Activated naive CD8-positive, alpha-beta T cell treated with anti-CD3 and anti-CD28 coated beads, Interleukin-2, amount 10 ng/mL, durations not matched to agents 7 days and 5 days (primary cell): ENCODE measurements at places on chromosomes 6 and 20. TPM values are rescaled to one million over a fixed set of nuclear protein-coding genes. Genes with fewer than 3 reads are reported as not detected.

GRCh38 chr6:151179321-151179720 lies 60.4 kb upstream of the AKAP12 start:
- no peak for DNase-seq
- peaks cover 4% of the 10 kb centered on the region for H3K4me1 ChIP-seq
- no peak overlapping the region for H3K27ac ChIP-seq
- H3K27me3 ChIP-seq = peaks cover 25% of the 10 kb centered on the region
- no peak overlapping the region for H3K4me3 ChIP-seq

The GABRR2 gene
- 0.74 TPM for total RNA-seq

DNA sequence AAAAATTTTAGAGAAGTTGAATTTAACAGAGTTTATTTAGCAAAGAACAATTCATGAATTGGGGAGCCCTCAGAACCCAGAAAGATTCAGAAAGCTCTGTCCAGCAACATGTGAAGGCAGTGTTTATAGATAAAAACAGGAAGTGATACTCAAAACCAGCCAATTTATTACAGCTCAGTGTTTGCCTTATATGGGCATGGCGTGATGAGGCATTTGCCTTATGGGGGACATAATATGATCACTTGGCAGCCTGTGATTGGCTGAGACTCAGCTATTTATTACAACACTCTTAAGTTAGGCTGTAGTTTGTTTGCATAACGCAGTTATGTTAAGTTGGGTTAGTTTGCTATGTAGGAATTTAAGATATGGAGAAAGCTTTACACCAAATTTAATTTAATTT lies 11.5 kb downstream of the HLA-DPA1 start:
- peaks cover 35% of the 10 kb centered on the region for H3K27me3 ChIP-seq
- H3K27ac ChIP-seq = no peak overlapping the region
- no peaks in the 10 kb centered on the region for H3K36me3 ChIP-seq
- H3K4me1 ChIP-seq = no peaks in the 10 kb centered on the region

DNA sequence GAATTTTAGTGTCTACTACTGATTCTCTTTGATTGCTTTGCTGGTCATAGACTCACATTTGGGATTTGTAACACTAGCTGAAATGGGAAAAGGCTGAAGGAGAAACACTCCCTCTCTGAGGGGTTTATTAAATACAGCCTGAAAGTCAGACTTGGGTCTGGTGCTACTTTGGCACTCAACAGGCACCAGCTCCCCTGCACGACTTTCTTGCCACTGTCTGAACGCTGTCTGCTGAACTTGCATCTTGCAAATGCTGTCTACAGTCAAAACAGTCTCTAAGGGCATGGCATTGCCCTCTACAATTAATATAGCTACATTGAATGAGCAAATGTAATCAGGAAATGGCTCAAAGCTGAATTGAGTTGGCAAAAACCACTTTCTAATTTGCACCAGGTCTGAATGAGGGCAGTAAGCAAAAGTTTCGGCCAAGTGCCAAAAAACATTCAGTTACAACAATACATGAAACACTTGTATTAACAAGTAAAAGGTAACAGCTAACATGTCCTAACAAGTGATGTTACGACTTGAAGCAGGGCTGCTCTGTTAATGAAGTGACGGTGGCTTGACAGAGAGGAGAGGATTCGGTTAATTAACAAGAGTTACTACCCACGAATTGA lies 119.5 kb downstream of the FOXC1 start:
- H3K27ac ChIP-seq = no peak overlapping the region
- H3K4me3 ChIP-seq = no peak overlapping the region
- H3K36me3 ChIP-seq = peaks cover 23% of the 10 kb centered on the region
- DNase-seq = no peak
- peaks cover 2% of the 10 kb centered on the region for H3K4me1 ChIP-seq

DNA sequence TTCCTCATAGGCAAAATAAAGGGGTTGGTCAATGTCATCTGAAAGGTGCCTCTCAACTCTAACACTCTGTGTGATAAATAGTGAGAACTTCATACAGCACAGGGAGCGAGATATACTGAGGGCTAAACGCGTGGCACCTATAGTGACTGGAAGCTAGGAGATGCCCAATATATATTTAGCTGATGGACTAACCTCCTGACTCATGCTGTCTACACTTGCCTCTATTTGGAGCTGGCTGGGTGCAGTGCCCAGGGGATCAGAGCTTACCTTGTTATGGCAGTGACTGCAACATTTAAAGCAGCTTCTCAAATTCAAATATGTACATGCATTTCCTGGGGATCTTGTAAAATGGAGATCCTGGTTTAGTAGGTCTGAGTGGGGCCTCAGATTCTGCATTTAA lies 111.6 kb upstream of the PLN start:
- H3K36me3 ChIP-seq = peaks cover 5% of the 10 kb centered on the region
- H3K4me3 ChIP-seq = no peak overlapping the region
- no peaks in the 10 kb centered on the region for H3K4me1 ChIP-seq
- H3K27me3 ChIP-seq = no peaks in the 10 kb centered on the region
- no peak for DNase-seq
- no peak overlapping the region for H3K27ac ChIP-seq

DNA sequence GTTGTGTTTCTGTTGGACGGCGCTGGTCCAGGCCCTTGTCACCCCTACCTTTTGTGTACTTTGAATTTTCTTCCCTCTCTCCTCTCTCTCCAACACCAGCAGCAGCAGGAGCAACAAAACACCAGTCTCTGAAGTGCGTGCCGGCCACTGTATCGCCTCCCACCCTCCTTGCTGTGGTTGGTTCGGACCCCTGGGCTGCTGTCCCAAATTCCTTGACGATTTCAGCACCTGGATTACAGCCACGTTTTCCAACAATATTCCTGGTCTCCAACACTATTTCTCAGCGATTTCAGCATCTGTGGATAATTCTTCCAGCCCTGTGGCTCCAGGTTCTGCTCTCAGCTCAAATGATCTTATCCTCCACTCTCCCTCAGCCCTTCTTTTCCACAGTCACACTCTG lies 11.8 kb downstream of the MAS1 start:
- H3K27me3 ChIP-seq = peaks cover 5% of the 10 kb centered on the region
- DNase-seq = no peak
- H3K27ac ChIP-seq = no peak overlapping the region
- no peaks in the 10 kb centered on the region for H3K4me1 ChIP-seq
- no peak overlapping the region for H3K4me3 ChIP-seq
- H3K36me3 ChIP-seq = no peaks in the 10 kb centered on the region

DNA sequence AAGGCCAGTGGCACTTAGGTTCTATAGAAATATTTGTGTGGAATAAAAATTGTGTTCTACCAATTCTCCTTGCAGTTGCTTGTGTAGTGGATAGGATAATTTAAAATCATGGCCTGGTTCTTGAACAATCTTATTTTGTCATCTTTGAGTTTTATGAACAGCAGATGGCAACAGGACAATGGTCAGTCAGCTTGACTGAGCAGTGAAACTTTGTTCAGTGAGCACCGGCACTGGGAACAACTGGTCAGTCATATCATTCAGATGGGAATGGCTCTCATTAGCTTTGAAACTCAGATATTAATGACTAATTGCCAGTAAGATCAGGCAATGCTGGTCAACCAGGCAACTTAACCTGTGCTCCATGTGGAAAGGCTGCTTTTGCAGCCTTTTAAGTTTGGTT lies 129.2 kb downstream of the BCKDHB start:
- no peak overlapping the region for H3K4me3 ChIP-seq
- no peaks in the 10 kb centered on the region for H3K27me3 ChIP-seq
- H3K27ac ChIP-seq = no peak overlapping the region
- H3K4me1 ChIP-seq = no peaks in the 10 kb centered on the region
- no peak for DNase-seq
- peaks cover 9% of the 10 kb centered on the region for H3K36me3 ChIP-seq

GRCh38 chr6:117906507-117906957 lies 532 bp upstream of the SLC35F1 start:
- peak overlapping the region; percentile 51 for H3K4me3 ChIP-seq
- DNase-seq = no peak
- H3K36me3 ChIP-seq = no peaks in the 10 kb centered on the region
- no peak overlapping the region for H3K27ac ChIP-seq

DNA sequence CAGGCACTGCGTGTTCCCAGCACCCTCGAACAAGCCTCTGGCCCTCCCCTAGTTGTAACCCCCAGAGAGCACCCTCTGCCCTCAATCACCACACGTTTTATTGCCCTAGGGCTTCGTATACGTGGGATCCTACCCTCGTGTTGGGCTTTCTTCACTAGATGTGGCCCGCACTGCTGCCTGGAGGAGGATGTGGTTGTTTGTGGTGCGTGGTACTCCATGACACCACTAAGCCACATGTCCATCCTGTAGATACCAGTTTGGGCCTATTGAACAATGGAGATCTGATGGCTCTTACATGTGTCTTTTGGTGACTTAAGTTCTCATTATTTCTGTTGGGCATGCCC lies 17.0 kb downstream of the SLC2A4RG start:
- H3K27me3 ChIP-seq = peaks cover 9% of the 10 kb centered on the region
- H3K36me3 ChIP-seq = no peaks in the 10 kb centered on the region
- H3K4me3 ChIP-seq = peak overlapping the region; percentile 36
- peaks cover 13% of the 10 kb centered on the region for H3K4me1 ChIP-seq
- peak overlapping the region; percentile 18 for H3K27ac ChIP-seq

DNA sequence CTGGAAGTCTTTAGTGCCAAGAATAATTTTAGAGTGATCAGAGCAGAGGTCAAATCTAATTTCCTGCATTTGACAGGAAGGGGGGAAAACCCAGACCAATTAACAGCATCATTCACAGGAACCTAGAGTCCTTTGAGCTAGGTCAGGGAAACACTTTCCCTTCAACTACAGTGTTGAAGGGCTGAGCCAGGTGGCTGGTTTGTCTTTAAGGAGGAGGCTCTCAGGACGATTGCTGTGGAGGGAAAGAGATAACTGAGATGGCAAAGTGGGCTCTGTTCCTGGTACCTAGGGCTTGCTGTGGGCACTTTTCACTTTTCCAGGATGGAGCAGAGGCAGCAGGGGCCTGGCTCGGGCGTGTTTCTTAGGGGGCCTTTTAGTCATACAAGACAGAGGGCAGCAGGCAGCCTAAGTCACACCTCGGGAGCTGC lies 111.9 kb downstream of the SCML4 start:
- H3K36me3 ChIP-seq = peaks cover 10% of the 10 kb centered on the region
- H3K4me3 ChIP-seq = peak overlapping the region; percentile 82
- no peaks in the 10 kb centered on the region for H3K27me3 ChIP-seq

DNA sequence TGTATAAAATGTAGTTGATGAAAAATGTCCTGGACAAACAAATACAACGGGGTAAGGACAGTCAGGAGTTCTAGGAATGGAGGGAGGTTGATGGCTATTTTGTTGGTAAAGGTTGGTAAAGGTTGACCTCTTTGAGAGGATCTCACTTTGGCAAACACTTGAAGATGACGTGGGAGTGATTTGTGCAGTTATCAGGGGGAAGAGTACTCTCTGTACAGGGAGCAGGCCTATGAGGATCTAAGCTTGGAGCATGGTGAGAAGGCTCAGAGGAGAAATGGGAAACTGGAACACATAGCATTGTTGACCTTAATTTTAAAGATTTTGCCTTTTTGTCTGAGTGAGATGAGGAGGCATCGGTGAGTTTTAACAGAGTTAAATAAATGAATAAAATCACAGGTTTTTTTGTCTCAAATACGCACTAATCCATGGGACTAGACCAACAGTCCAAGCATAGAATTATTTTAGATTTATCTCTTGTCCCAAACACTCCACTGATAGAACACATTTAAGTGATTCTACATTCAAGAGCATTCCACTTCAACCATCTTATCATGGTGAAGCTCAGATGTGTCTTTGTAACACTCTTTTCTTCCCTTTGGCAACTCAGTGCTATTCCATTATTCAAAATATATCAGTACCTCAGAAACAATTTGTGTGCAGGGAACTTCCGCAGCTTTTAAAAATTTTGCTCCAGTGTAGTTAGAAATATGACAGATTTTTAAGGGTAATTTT lies 5.7 kb downstream of the LAMA2 start:
- no peak overlapping the region for H3K4me3 ChIP-seq
- H3K4me1 ChIP-seq = no peaks in the 10 kb centered on the region
- no peak overlapping the region for H3K27ac ChIP-seq
- DNase-seq = no peak
- H3K27me3 ChIP-seq = peaks cover 19% of the 10 kb centered on the region
- H3K36me3 ChIP-seq = no peaks in the 10 kb centered on the region

The SCRT2 gene
- not detected for total RNA-seq

The IPCEF1 gene
- 42.9 TPM for total RNA-seq

The HRH3 gene
- total RNA-seq = not detected

The TREM1 gene
- not detected for total RNA-seq

- H3K27me3 ChIP-seq = peaks cover 3% of the 10 kb centered on the region
- H3K27ac ChIP-seq = peak overlapping the region; percentile 73
- H3K4me1 ChIP-seq = peaks cover 30% of the 10 kb centered on the region
- H3K4me3 ChIP-seq = peak overlapping the region; percentile 54
- peaks cover 30% of the 10 kb centered on the region for H3K36me3 ChIP-seq
- no peak for DNase-seq
These were observed 9.0 kb downstream of the SFT2D1 start for GRCh38 chr6:166333172-166333995.

DNA sequence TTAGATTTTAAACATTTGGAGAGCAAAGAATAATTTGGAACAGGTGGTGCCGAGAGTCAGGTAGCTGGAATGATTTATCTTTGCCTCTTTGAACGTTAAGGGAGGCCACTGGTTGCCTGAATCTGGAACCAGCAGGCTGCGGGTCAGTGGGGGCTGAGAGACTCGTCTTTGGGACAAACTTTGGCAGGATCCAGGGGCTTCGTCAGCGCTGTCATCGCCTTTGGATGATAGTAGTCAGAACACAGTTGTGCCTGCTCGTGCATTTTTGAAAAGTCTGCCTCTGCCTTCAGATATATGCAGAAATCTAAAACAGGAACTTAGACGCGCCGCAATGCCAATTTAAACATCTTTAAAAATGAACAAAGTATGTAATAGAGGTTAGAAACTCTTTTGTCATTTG lies 5.0 kb downstream of the EYA2 start:
- H3K4me1 ChIP-seq = no peaks in the 10 kb centered on the region
- H3K27me3 ChIP-seq = peaks cover 59% of the 10 kb centered on the region
- H3K36me3 ChIP-seq = no peaks in the 10 kb centered on the region
- H3K4me3 ChIP-seq = no peak overlapping the region
- no peak overlapping the region for H3K27ac ChIP-seq

The BNIP5 gene
- total RNA-seq = not detected

The PET117 gene
- 13.1 TPM for total RNA-seq

- no peaks in the 10 kb centered on the region for H3K36me3 ChIP-seq
- DNase-seq = no peak
- H3K4me3 ChIP-seq = no peak overlapping the region
- H3K4me1 ChIP-seq = peaks cover 2% of the 10 kb centered on the region
These were observed 116.6 kb downstream of the CRYBG1 start for GRCh38 chr6:106477146-106477545.

The CST5 gene
- not detected for total RNA-seq

The TNFRSF6B gene
- total RNA-seq = not detected

GRCh38 chr20:11158146-11158545 lies 484.3 kb upstream of the JAG1 start:
- H3K4me1 ChIP-seq = no peaks in the 10 kb centered on the region
- H3K27ac ChIP-seq = no peak overlapping the region
- H3K27me3 ChIP-seq = no peaks in the 10 kb centered on the region
- H3K36me3 ChIP-seq = no peaks in the 10 kb centered on the region

GRCh38 chr6:73418081-73418741 lies 23.6 kb downstream of the DDX43 start:
- H3K36me3 ChIP-seq = peaks cover 40% of the 10 kb centered on the region
- H3K27me3 ChIP-seq = no peaks in the 10 kb centered on the region
- H3K4me3 ChIP-seq = no peak overlapping the region
- DNase-seq = no peak
- peak overlapping the region; percentile 74 for H3K27ac ChIP-seq
- H3K4me1 ChIP-seq = peaks cover 19% of the 10 kb centered on the region

The HLA-DPA1 gene
- total RNA-seq = 39.8 TPM

- no peaks in the 10 kb centered on the region for H3K4me1 ChIP-seq
- no peak overlapping the region for H3K4me3 ChIP-seq
- no peak for DNase-seq
- no peaks in the 10 kb centered on the region for H3K36me3 ChIP-seq
- no peak overlapping the region for H3K27ac ChIP-seq
- H3K27me3 ChIP-seq = no peaks in the 10 kb centered on the region
These were observed 16.9 kb upstream of the CBFA2T2 start for GRCh38 chr20:33472868-33473435.

The HMGCLL1 gene
- not detected for total RNA-seq
